Midbrain (tissue), 1 donor: ENCODE measurements at places on chromosomes 5 and 9.

- no peak for DNase-seq
These were observed 545.6 kb downstream of the CAAP1 start for GRCh38 chr9:26346942-26347477.

DNA sequence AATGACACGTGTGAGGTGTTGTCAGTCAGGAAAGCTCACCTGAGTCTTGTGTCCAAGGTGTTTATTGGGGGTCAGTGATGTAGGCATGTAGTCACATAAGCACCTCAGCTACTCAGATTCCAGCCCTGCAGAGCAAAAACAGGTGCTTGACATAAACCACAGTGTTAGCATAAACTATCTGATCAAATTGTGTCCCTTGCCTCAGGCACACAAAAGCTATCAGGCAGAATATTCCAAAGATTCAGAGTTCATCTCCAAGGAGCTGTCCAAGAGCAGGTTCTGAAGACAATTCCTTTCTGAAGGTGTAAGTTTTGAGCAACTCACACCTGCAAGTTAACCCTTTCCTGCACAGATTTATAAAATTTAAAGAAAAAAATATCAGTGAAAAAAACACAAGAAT is 102.2 kb upstream of the ITGA1 start:
- DNase-seq, result no peak

- no peak for DNase-seq
These were observed 57.0 kb downstream of the SECISBP2 start for GRCh38 chr9:89375191-89375760.

GRCh38 chr5:179310439-179311090 is 34.7 kb downstream of the ADAMTS2 start:
- no peak for DNase-seq

DNA sequence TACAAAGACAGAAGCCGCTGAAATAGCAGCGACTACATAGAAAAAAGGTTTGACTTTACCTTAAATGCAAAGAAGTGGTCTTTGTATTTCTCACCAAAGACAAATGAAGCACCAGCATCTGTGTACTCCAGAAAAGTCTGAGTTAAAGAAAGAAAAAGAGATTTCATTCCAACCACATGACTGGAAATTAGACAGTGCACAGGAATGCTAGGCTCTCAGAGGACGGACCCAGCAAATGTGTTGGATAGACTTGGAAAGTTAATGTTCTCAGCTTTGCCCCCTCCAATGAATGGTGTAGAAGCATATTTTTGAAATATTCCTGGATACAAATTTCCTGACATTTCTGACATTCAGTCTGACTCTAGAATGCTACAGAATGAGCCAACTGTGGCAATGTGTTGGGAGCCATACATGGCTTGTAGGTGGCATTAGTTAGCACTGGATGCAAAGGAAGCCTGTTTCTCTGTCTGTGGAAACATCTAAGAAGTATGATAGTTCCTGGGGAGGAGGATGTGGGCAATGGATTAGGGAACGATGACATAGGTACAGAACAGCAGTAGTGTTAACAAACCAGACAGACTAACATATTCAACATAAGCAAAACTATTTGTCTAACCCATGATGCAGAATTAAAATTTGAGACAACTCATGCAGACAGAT is 43.3 kb downstream of the SLC28A3 start:
- no peak for DNase-seq

- DNase-seq, result no peak
These were observed 141.0 kb downstream of the MEF2C start for GRCh38 chr5:88741964-88742363.

- DNase-seq, result peak; percentile 23
These were observed 19.9 kb upstream of the HMHB1 start for GRCh38 chr5:143791848-143792731.

- DNase-seq, result no peak
These were observed 75.1 kb upstream of the AGXT2 start for GRCh38 chr5:35122819-35123218.

DNA sequence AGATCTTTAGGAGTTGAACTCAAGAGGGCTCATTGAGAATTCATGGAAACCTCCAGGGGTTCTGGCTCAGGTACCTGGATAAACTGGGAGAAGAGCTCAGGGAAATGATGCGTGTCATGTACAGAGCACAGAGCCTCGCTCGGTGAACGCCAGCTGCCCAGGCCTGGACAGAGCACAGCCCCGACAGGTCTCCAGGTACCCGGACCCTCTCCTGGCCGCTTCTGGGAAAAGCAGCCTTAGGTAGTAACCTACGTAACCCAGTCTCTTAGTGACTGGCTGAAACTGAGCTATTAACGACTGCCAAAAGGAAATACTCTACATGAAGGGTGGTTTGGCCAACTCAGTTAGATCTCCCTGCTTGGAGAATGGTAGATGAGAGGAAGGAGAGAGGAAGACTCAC is 157.4 kb downstream of the TTLL11 start:
- DNase-seq, result no peak

DNA sequence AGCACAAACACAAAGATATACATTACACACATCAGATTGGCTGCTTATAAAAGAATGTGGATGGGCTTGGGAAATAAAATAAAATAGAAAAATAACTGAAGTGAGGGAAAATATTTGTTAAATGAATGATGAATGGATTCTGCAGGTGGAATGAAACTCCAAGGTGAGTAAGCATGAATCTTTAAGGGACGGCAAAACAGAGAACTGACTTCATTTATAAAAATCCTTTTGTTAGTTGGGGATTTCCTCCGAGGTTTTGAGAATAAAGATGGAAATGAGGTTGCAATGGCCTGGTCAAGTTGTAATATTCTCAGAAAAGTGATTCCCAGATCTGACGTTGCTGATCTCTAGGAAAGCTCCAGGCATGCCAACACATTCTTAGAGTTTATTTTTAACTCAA is 20.9 kb upstream of the SEMA6A start:
- no peak for DNase-seq

- DNase-seq, result no peak
These were observed 125.3 kb upstream of the ABCA1 start for GRCh38 chr9:105053209-105053652.

DNA sequence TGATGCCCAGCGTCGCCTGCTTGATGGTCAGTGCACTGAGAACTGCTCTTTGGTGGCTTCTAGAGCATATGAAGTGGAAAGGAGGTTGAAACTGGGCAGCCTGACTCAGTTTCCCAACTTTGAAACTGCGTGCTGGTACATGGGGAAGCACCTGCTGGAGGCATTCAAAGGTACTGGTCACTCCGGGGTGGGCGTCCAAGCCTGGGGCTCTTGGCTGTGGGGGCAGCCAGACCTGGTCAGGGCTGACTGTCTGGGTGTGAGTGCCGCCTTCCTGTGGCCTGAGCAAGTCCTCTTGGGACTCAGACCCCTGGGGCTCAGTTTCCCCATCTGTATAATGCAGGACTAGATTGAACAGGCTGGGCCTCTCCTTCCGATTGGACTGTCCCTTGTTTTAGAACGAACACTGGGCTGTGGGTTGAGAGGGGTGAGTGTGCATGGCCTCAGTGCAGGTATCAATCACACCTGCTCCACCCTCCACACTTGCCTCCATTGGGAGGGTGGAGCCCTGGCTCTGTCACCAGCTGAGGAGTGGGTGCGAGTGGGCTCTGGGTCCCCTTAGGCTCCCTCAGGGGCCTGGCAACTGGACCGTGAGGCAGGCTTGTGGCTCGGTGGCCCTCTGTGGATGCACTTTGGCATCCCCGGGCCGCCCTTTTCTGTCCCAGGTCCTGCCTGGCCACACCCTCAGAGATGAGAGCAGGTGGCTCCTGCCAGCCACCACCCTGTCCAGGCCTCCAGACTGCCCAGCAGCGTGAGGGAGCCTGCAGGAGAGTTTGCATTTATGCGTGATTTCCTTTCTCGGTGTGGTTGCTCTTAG is 80.2 kb downstream of the PHF2 start:
- DNase-seq, result no peak

DNA sequence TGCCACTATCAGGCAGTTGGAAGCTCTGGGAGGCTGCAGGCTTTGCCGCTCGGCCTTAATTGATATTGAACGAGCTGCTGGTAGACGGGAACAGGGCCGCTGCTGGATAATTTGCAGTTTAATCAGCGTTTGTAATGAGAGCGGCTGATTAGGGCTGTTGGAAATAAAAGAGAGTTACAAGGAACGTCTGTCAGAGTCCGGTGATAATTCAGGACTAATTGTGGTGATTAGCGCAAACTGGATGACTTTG is 68.2 kb upstream of the TBCA start:
- DNase-seq, result no peak

- DNase-seq, result no peak
These were observed 145.9 kb downstream of the YIPF5 start for GRCh38 chr5:144024545-144024944.

DNA sequence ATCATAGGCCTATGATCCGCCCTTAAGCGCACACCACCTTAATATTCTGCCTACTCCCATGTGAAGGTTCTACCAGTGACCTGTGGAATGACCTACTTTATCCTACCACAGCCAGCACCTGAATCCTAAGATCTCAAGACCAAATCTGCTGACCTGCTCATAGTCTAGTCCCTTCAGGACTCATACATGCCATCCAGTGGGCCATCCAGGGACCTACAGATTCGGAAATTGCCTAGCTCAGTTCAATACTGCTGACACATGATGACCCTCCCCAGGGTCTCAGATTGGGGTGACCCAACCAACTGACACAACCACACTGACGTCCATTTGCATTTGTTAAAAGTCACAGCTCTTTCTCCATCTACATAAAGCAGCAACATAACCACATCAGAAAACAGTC is 443.8 kb upstream of the ST8SIA4 start:
- no peak for DNase-seq

- DNase-seq, result no peak
These were observed 35.0 kb upstream of the UNC5A start for GRCh38 chr5:176775409-176775808.

DNA sequence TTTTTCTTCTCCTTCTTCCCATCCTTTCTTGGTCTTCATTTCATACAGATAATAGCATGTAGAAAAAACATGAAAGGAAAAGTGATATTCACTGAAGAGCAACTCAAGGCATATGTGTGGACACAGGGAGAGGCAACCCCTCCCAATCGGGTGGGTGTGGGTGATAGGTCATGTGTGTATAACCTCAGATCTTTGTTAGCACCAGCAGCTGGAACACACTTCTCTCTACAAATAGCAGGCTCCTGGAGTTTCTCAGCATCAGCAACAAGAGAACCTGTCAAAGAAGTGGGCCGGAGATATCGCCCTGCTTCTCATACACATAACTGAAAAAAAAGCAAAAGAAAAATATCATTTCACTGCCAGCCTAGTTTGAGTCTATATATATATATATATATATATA is 426.4 kb downstream of the DTWD2 start:
- no peak for DNase-seq

DNA sequence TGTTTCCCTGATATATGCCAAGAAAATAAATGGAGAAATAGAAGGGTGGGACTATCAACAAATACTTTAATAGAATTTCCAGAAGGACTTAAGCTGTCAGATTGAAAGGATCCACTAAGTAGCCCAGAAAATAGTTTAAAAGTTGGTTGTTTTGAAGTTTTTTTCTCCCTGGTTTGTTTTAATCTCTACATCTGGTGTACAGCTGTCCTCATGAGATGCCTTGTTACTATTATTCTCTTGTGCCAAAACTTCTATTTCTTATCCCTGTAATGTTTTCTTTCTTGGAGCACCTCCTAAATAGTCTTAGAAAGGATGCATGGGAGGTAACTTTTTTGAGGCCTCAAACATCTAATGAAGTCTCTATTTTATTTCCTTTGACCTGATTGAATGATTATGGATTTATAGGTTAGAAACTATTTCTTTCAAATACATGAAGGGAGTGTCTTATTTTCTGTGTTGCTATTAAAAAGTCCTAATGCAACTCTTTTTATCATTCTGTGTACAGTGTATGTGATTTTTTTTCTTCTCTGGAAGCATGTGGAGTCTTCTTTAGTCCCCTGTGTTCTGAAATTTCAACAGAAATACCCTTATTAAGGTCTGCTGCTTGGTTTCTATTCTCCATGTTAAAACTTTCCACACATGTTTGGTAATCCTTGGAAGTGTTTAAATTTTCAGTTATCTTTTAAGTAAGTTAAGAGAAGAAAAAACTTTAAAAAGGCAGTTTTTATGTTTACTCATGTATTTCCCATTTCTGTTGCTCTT is 140.0 kb upstream of the CDKN2B start:
- no peak for DNase-seq

GRCh38 chr9:122065923-122066629 is 27.0 kb downstream of the TTLL11 start:
- no peak for DNase-seq

DNA sequence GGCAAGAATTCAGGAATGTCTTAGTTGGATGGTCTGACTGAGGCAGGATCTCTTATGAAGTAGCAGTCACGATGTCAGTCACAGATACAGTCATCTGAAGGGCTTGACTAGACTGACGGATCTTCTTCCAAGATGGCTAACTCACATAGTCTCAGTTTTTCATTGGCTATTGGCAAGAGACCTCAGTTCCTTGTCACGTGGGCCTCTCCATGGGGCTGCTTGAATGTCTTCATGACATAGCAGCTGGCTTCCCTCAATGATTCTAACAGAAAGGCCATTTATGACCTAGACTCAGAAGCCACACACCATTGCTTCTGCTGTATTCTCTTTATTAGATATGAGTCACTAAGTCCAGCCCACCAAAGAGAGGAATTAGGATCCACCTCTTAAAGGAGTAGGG is 4.7 kb downstream of the APC start:
- DNase-seq, result peak; percentile 85

DNA sequence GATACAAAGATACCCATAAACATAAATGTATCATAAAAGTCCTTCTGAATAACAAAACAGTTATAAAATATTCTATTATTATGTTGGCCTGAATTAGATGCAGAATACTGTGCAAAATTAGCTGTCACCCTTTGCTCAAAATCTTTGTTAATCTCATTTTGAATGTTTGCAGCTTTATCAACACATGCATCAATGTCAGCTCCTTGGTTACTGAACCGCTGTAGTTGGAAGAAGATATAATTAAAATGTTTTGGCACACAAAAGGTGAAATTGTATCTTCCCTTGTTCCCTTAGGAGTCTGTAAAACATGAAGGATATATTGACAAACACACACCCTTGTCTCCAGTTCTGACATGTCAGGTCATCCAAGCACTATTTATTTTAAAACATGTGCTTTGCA is 146.3 kb upstream of the POU5F2 start:
- no peak for DNase-seq

- DNase-seq, result no peak
These were observed 393.5 kb downstream of the BRINP1 start for GRCh38 chr9:118975736-118976135.

- DNase-seq, result no peak
These were observed 284.1 kb downstream of the ELAVL2 start for GRCh38 chr9:23541976-23542375.

GRCh38 chr5:40842351-40842750 is 1.2 kb downstream of the CARD6 start:
- no peak for DNase-seq

DNA sequence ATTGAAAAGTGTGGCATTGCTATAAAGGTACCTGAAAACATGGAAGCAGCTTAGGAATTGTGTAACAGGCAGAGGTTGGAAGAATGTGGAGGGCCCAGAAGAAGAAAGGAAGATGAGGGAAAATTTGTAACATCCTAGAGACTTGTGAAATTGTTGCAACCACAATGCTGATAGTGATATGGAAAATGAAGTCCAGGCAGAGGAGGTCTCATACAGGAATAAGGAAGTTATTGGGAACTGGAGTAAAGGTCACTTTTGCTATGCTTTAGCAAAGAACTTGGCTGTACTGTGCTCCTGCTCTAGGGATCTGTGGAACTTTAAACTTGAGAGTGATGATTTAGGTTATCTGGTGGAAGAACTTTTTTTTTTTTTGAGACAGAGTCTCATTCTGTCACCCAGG is 43.5 kb downstream of the PTPDC1 start:
- DNase-seq, result no peak
